Suprapubic skin (tissue), 4 donors: ENCODE measurements at places on chromosomes 16 and 17. TPM values are rescaled to one million over a fixed set of nuclear protein-coding genes. Genes with fewer than 3 reads are reported as not detected.

RSKR gene
- 3.5 TPM for total RNA-seq

KCNAB3 gene
- 1.9 TPM for total RNA-seq

ALOX15B gene
- 57.3 TPM for total RNA-seq

C17orf50 gene
- not detected for total RNA-seq

SPN gene
- total RNA-seq, result 4.2 TPM

ODAD4 gene
- total RNA-seq, result 0.42 TPM

TBC1D26 gene
- total RNA-seq, result not detected

CDRT15L2 gene
- total RNA-seq, result 1.0 TPM

SLC16A11 gene
- 7.8 TPM for total RNA-seq

HSD17B1 gene
- total RNA-seq, result 2.6 TPM

TEKT3 gene
- total RNA-seq, result not detected

FBXW10 gene
- not detected for total RNA-seq

ARL17A gene
- total RNA-seq, result 22.0 TPM

SLFN14 gene
- total RNA-seq, result not detected

IGSF6 gene
- 4.3 TPM for total RNA-seq

EVI2B gene
- 3.2 TPM for total RNA-seq
